ENCODE measurements at places on chromosomes 4 and X. TPM values are rescaled to one million over a fixed set of nuclear protein-coding genes. Genes with fewer than 3 reads are reported as not detected.

Gene HMX1
- polyA plus RNA-seq: not detected

Gene CENPVL2
- polyA plus RNA-seq: not detected

Gene P2RY8
- polyA plus RNA-seq: 0.24 TPM

Gene ASB5
- 0.94 TPM for polyA plus RNA-seq

Gene POF1B
- polyA plus RNA-seq: 25.4 TPM

Gene SMIM43
- polyA plus RNA-seq: not detected

Gene ATP1B4
- not detected for polyA plus RNA-seq

Gene SMIM10L2A
- polyA plus RNA-seq: 0.76 TPM

Gene FGFBP1
- polyA plus RNA-seq: 533 TPM
